Fibroblast of the aortic adventitia (primary cell): ENCODE measurements at places on chromosomes 5 and 9. TPM values are rescaled to one million over a fixed set of nuclear protein-coding genes. Genes with fewer than 3 reads are reported as not detected.

OR13C9 gene
- not detected in 2 replicates for total RNA-seq

ADAMTS19 gene
- 0.09 TPM in 1 of 2 replicates, not detected in the other for total RNA-seq

TAF11L5 gene
- not detected in 2 replicates for total RNA-seq

ARHGEF37 gene
- total RNA-seq: 2.6 and 2.7 TPM in 2 replicates

GABRA1 gene
- not detected in 2 replicates for total RNA-seq

TMEM232 gene
- total RNA-seq: 4.7 and 5.2 TPM in 2 replicates

ZNF300 gene
- total RNA-seq: 7.5 and 8.1 TPM in 2 replicates

SPZ1 gene
- not detected in 2 replicates for total RNA-seq

PAEP gene
- not detected in 2 replicates for total RNA-seq

GRIN3A gene
- total RNA-seq: 0.09 TPM in 1 of 2 replicates, not detected in the other

ESM1 gene
- total RNA-seq: 1.1 and 19.6 TPM in 2 replicates

ARL14EPL gene
- total RNA-seq: 0.18 TPM in 1 of 2 replicates, not detected in the other

S100Z gene
- total RNA-seq: not detected in 2 replicates

PROB1 gene
- total RNA-seq: 0.99 and 1.8 TPM in 2 replicates

PCDHA1 gene
- 0.09 TPM in 1 of 2 replicates, not detected in the other for total RNA-seq

SLC36A2 gene
- total RNA-seq: not detected in 2 replicates
